ENCODE measurements at places on chromosomes 6 and 20.

DNA sequence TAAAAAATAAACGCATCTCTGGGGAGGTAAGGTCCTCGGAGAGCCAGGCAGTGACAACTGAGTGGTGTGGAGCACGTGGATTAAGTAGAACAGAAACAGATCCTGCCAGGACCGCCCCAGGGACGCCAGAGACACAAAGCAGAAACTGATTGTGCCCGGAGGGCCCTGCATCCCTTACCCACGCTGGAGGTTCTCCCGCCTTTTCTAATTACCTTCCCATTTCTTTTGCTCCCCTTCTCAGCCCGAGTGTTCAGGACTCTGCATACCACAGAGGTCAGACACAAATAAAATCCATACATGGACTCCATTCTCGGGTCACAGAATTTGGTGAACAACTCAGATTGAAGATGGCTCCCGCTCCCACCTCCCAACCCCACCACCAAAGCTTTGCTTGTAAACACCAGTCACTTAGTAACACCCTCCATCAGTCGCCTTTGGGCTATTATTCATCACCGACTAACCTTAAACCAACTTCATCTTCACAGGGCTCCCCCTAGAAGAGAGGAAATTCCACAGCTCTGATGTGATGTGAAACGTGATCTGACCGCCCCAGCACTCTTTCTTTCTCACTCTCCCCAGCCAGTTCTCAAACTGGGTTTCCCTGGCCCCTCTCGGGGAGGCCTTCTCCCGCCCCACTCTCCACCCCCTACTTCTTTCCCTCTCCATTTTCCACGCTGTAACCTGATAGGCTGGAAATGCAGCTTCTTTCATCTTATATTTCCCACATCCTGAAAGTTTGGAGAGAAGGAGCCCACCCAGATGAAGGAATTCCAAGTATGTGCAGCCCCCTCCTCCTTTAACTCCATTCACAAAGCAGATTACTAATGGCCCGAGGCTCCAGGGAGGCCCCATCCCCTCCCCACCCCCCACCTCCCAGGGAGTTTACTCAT is 32.5 kb upstream of the PIM1 start:
- peak; percentile 27 for DNase-seq

- no peak for DNase-seq
These were observed 1.0 kb downstream of the POU3F2 start for GRCh38 chr6:98835149-98836024.

DNA sequence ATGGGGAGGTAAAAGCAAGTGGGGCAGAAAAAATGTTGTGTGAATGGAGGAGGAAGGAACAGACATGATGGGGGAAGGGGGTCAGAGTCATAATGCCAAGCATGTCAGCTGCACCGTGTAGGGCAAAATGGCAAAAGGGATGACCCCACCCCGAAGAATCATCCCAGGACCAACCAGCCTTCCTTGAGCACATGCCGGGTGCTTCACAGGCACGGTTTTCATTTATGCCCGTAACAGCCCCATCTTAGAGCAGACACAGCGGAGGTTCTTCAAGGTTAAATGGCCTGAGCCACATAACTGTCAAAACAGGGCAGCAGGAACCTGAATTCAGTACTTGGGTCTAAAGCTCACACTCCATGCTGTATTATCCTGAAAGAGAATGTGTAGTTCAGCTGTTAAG is 322.2 kb downstream of the ZFAND3 start:
- DNase-seq = no peak

- DNase-seq = no peak
These were observed 135.1 kb upstream of the CNR1 start for GRCh38 chr6:88301256-88301655.

DNA sequence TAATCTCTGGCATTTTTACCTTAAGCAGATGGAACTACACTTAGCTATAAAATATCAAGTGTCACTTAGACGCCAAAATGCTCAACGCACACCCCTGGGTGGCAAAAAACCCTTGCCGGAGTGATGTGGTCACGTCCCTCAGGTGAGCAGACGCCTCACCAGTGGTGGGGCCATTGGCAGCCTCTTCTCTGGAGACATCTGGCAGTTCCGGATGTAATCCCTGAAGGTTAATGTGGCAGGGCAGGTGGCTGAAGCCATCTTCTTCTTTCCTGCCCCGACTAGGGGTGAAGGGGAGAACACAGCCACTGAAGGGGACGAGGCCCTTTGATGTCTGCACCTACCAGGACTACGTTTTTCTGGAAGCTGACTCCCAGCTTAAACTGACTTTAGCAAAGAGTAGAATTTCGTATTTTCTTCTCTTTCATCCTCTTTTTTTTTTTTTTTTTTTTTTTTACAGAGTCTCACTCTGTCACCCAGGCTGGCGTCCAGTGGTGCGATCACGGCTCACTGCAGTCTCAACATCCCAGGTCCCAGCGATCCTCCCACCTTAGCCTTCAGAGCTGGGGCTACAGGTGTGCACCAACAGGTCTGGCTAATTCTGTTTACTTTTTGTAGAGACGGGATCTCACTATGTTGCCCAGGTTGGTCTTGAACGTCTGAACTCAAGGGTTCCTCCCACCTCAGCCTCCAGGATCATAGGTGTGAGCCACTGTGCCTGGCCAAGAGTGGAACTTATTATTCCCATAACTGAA is 152.1 kb downstream of the TTLL2 start:
- no peak for DNase-seq

Data from activated T-helper 9 cell treated with anti-CD3 and anti-CD28 coated beads, Interleukin-2, amount 50 U/mL, for 16 hours (primary cell).